ENCODE measurements at places on chromosomes 5 and 9.

DNA sequence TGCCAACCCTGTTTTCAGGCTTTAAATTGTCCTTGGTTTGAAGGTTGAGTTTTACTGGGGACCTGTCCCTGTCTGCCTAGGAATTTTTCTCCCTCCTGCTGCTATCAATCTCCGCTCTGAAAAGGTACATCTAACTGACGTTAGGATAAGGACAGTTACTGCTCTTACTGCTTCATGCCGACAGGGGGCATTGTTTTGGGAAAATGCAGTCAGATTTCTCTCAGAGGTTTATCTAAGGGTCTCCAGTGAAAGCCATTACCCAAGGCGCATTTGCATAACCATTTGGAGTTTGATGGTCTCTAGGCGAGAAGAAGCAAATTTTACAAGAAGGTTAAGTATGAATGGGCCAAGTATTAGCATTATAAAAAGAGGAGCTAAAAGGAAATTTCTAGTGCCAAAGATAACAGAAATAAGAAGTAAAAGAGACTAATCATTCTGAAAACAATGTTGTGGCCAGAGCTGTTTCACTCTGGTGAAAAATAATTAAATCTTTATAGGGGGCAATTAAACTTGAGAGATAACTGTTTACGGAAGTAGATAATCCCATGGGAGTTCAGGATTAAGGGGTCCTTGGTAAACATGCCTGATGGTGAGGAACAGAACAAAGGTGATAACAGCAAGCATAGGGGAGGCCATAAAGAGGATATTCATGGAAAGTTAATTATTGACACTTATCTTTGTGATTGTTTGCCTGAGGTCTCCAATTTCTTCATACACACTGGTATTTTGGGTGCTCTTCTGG, 605.0 kb downstream of the MTRR start:
- DNase-seq: no peak

- DNase-seq: no peak
Measured at GRCh38 chr9:75823151-75823550, 67.3 kb upstream of the PCSK5 start.

DNA sequence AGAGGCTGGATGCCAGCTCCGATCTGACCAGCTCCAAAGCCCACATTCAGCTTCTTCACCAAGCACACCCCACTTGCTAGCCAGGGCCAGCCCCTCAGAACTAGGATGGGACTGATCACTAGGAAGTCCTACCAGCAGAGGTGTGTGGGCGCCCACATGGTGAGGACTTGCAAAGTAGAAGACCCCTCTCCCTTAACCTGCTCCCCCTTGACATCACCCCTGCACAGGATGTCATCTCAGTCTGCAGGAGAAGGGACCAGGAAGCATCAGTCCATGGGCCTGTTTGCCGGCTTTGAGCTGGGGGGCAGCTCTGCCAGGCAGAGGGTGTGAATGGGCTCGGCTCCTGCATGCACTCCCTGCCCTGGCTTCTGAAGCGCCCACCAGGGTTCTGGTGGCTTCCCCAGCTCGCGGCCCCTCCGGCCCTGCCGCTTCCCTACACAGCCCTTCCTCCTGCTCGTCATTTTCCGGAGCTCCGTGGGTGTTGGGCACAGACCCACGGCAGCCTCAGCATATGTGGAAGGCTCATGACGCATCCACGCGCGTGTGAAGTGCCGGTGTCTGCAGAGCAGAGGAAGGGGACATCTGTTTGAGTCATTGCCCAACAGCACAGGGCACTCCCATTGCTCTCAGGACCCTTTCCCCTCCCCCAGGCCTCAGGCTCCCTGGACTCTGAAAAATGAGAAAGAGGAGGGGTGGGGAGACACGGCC, 3.7 kb upstream of the FAM78A start:
- DNase-seq: no peak

DNA sequence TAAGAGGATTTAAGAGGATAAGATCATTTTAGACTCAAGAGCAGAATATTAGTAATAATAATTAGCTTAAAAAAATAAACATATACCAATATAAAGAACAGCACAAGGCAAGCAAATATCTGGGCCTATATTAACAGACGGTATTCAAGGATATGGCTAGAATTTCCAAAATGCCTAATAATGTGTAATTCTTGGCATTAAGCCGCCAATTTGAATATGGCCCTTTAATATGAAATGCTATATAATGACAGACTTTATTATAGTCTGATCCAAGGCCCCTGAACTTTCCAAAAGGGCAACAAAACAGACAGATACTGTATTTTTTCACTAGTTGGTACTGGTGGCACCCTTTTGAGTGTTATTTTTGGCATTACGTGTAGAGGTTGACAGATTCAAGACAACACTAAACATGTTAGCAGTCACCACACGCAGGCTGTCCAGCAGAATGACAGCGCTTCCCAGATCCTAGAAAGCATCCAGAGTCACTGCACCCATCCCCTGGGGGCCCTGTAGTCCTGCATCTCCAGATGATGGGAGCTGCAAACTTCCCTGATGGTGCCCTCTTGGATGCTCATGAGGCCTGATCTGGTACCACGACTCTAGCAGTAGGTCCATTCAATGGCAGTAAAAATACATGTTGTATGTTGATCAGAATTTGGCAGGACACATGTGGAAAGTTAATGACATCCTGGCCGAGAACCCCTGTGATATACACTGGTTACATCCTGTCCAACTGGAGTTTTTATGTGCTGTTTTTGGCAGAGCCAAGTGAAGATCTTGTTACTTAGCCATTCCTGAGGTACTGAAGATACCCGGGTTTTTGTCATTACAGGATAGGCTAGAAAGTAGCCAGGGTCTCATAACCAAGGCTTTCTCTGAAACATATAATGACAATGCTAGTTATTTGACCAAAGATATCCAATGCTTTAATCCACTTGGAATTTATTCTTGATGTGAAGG, 1.7 kb upstream of the ABL1 start:
- DNase-seq: no peak

- DNase-seq: no peak
Measured at GRCh38 chr5:61253547-61253946, 78.5 kb upstream of the ZSWIM6 start.

DNA sequence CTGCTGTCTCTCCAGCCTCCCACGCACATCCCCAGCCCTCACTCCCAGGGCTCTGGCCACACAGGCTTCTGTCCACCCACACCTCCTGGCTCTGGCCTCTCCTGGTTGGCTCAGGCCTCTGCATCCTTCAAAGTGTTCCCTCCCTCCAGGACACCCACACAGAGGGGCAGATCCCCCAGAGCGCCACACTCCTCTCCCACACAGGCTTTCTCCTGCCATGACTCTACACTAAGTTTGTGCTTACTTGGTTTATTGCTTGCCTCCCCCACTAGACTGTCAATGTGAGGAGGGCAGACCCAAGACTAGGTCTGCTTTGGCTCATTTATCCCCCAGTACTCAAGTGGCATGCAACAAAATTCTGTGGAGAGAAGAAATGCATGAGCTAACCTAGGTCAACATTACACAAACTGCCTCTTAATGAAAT, 67.0 kb upstream of the SPOCK1 start:
- no peak for DNase-seq

DNA sequence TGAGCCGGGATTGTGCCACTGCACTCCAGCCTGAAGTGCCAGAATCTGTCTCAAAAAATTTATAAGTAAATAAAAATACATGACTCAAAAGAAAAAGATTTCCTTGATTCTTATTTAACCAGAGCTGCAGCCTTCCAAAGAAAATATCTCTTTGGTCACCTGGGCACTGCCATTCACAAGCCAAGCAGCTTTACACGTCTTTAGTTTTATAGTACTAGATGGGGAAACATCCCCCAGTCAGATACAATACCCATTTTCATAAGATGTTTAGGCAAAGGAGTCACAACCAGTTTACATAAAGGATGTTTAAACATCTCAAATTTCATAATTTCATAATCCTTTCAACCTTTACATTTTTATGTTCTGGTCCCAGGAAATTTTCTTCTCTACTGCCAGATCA, 13.7 kb upstream of the OXCT1 start:
- DNase-seq: no peak

- DNase-seq: no peak
Measured at GRCh38 chr9:21580636-21581378, 98.7 kb upstream of the IFNE start.

GRCh38 chr9:93148721-93149120, 14.7 kb upstream of the NINJ1 start:
- DNase-seq: no peak

DNA sequence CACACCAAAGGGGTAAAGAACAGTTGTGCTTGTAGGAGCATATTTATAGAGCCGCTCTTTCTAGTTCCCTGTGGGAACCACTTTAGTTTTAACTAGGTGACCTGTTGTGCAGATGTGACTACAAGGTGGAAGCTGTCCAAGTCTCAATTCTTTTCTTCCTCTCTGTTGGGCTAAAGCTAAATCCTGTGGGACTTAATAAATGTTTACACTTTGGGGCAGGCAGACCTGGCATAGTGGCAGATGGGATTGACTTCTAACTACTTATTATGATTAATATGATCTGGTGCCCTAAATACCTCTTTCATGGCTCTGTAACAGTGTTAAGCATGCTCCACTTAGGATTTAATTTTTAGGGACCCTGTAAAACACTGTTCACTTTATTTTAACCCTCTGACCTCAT, 265.3 kb downstream of the KCTD16 start:
- no peak for DNase-seq

GRCh38 chr5:78979909-78980308, 5.2 kb downstream of the ARSB start:
- no peak for DNase-seq

DNA sequence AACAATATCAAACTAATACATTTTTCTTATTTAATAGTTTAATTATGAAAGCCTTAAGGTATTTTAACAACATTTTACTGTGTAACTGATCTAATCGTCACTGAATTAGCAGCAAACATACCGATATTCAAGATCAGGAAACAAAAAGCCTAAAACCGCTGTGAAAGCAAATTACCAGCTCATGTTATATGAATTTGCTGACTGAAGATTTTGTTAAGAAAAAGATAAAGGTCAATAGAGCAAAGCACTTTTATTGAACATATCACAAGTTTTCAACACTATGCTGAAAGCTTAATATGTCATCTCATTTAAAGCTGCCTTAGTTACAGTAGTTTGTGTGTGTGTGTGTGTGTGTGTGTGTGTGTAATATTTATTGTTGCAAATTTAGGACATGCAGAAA, 1634.9 kb upstream of the NUDT12 start:
- DNase-seq: no peak

- DNase-seq: no peak
Measured at GRCh38 chr5:148979083-148979723, 83.7 kb downstream of the SH3TC2 start.

- DNase-seq: no peak
Measured at GRCh38 chr5:11497651-11498050, 406.6 kb downstream of the CTNND2 start.

DNA sequence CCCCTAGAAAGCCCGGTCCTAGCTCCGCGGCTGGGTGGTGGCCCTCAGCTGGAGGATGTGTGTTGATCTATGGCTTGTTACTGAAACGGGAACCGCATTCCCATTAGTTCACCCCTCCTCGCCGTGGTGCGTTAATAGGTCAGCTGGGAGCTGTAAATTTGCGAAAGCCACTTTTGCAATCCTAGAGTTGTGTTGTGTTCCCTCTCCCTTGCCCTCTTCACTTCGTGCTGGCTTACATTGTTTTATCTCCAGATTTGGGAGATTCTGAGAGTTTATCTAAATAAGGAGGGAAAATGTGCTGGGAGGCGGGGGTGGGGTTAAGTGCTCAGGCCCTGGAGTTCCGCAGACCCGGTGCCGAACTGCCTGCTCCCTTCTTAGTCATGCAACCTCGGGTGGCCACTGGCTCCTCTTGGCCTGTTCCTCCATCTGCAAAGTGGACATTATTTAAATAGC, 62.8 kb downstream of the HMCN2 start:
- no peak for DNase-seq

GRCh38 chr5:103894882-103895281, 332.3 kb upstream of the NUDT12 start:
- DNase-seq: no peak

DNA sequence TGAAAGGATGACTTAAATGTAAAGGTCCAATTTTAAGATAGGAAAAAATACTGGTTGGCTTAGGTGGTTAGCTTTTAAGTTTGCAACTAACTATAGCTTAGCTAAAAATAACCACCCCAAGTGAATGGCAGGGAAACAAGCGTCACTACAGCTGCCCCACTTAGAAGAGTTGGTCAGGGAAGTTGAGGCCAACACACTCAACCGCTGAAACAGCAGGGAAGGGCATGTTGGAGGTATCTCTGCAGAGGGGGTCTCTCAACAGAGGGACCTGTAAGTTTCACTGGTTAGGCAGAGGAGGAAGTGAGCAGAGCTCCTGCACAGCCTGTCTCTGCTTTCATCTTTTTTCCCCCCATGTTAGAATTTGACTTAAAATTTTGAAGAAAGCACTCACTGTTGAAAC, 75.3 kb downstream of the LHFPL2 start:
- no peak for DNase-seq

DNA sequence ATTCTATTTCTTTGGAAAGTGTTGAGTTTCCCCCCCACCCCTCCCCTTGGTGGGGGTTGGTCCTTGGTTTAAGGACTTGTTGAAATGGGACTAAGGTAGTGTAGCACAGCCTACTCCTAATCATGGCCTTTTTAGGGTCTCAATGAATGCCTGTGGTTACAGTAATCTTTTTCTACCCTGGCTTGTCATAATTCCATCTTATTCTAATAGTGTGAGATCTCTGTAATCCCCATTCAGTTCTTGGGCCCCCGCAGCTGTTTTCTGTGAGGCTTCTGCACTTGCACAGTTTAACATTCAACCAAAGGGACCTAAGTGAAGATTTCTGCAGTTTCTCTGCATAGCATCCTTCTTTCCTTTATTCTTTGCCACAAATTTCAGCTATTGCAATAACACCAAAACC, 30.7 kb downstream of the TNFSF15 start:
- no peak for DNase-seq

DNA sequence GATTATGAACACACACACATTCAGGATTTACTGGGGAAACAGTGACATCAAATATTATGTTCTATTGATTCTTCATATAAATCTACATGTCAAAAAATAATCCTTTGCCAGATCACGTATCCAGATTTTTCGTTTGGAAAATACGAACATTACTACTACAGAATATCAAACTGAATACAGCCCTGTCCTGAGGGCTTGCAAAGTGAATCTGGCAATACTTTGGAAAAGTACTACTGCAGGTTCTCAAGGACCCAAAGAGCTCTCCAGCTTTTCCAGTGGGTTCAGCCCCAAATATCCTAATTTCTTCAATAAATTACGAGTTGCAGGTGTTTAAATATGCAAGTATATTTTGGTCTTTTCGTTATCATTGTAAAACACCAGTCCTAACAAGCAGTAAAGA, 411 bp upstream of the NDUFS4 start:
- no peak for DNase-seq

GRCh38 chr9:14236591-14236990, 77.3 kb downstream of the NFIB start:
- DNase-seq: no peak

DNA sequence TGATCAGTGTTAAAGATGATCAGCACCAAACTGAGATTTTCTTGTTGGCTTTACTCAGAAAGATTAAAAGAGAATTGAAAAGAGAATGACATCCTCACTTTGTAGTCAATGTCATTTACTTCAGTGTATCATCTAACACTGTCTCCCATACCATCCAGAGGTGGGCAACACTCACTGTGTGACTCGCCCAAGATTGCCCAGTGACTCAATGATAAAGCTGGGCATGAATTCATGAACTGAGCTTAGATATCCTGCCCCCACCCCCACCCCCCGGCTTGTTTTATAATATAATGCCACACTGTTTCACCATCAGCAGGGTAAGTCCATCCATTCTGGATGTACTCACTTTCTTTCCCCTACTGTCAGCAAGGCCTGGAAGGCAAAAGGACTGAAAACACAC, 242.2 kb downstream of the FAM114A2 start:
- DNase-seq: no peak

Measured in muscle of arm (tissue), 14 donors.